ENCODE measurements at places on chromosomes 3 and 15.

DNA sequence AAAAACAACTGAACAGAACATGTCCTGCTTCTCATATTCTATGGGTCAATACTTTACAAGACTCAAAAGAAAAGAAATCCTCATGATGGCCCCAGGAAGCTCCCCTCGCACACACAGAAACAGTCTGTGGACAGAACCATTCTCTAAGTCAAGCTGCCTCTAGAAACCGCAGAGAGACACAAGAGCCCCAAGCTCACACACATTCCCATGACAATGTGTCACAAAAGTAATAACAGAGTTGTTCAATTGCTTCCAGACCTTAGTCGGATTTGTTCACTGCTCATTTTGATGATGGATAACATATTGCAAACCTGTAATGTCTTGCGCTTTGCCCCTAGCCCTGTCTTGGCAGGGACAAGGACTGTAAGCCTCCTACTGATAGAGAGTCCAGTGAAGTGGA is 60.9 kb downstream of the UMPS start:
- no peak for DNase-seq

GRCh38 chr3:179289295-179289694 is 33.5 kb upstream of the ZNF639 start:
- DNase-seq, result no peak

DNA sequence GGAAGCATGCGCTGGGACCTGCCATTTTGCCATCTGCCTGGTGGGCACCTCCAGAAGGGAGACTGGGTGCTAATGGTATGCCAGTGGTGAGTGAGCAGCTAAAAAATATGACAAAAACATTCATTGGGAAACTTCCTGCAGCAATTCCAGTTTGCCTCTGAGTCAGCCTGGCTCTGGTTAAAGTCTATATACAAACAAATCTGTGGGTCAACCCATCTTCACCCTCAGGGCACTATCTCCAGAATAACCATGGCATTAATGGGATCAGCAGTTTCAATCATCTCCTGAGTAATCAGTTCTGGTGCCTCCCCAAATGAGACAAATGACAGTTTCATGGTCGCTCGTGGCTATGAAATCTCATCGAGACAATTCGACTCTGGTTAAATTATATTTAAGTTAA is 21.5 kb downstream of the FRMD4B start:
- no peak for DNase-seq

DNA sequence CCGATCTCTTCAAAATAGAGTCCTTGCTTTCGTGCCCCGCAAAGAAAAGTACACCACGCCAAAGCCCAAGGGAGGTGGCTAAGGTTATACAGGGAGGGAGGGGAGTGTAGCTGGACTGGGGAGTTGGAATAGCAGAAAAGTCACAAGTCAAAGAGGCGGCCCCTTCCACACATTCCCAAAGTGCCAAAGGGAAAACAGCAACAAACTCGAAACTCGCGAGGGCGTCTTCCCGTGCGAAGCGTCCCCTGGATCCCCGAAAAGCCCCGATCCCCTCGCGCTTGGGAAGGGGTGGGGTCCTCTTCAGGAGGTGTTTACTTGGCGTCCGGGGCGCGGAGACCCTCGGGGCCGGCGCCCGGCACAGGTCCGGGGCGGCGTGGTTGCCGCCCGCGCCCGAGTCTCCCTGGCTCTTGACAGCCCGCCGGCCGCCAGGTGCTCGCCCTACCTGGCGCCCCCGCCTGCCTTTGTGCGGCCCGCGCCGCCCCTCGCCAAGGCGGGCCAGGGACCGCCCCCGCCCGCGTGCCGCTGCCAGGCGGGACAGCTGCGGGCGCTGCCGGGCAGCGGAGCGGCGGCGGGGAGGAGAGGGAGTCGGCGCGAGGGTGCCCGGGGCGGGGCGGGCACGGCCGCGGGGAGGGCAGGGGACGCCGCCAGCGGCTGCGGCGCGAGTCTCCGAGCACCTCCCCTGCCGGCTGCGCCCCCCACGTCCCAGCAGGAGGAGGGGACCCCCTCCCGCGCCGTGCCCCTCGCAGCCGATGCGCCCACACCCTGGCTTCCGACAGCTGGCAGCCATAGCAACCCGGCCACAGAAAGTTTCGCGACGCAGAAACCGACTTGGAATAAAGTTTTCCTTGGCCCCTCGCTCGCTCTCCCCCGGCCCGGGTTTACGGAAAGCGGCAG is 966 bp downstream of the MYO1E start:
- DNase-seq, result no peak

- DNase-seq, result no peak
Observed at GRCh38 chr3:40586901-40587300, 62.1 kb downstream of the ZNF621 start.

DNA sequence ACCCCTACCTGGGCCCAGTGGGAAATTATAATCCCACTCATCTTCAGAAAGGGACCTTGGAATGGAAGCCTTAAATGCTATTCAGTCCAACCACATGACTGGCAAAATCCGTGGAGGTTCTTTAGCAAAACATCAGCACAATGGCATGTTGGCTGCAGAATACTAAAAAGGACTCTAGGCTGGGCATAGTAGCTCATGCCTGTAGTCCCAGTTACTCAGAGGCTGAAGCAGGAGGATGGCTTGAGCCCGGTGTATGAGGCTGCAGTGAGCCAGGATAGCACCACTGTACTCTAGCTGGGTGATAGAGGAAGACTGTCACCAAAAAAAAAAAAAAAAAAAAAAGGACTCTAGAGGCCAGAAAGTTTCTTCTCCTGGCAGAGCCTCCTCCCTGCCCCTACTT is 60.6 kb upstream of the RYK start:
- DNase-seq, result no peak

DNA sequence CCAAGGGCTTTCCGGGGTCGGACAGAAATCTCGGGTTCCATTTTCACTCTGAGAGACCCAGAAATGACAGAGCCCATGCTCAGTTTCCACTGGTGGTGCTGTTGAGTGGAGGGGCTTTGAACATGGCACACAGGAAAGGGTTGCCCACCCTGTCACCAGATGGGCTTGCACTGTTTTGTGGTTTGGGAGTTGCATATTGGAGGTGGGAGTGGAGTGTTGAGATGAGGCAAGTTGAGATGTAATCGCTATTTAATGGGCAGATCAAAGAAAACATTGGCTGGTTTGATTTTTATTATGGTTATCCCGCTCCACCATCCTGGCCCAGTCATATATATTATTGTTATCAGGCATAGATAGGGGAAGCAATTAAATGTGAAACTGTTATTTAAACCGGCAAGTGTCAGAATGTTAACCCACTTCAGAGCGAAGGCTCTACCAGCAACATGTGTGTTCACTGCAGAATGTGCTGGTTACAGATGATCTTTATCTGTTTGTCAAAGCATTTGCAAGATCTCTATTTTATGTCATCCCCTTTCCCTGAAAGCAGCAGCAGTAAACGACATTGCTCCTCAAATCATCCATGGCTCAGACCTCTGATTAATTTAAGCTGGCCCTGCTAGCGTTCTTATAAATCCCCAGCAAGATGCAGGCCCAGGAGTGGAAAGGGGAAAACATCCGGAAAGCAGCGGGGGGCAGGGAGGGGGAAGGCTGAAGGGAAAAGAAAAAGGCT is 58.3 kb upstream of the TSEN2 start:
- DNase-seq, result no peak

- no peak for DNase-seq
Observed at GRCh38 chr3:195411836-195412235, 31.0 kb downstream of the ACAP2 start.

DNA sequence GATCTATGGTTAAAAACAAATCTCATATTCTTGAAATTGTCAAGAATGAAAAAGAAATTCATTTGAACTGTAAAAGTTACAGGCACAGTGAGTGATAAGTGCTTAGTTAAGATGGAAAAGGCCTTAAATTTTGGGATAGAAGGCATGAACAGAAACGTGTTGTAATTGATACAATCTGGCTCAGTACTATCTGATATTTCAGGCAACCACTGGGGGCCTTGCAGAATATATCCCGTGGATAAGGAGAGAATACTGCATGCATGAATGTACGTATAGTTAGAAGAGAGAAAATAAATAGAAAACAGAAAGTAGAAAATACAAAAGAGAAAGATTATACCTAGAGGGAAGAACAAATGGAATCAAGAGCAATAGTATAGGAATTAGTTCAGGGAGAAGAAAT is 741.4 kb upstream of the CCDC54 start:
- DNase-seq, result no peak

- DNase-seq, result no peak
Observed at GRCh38 chr15:87033056-87033455, 953.4 kb downstream of the AGBL1 start.

DNA sequence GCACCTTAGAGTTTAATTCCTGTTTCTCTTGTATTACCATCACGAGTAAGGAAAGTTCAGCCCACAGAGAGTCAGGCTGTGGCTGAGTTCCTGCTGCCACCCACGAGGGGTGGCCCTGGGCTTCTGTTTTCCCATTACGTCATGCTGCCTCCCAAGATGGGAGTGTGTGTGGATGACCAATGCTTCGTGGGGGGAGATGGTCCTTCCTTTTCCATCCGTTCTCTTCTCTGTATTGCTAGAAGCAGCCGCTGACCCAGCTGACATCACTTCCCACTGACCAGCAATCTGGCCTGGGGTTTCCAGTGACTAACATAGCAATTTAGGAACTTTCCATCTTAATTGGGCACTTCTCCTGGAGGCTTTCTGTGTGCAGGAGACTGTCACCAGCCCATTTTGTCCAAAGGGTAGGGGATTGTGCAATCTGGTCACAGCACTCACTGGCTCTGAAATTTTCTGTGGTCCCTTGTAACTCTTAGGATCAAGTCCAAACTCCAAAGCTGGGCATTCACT is 9.3 kb downstream of the IRAK2 start:
- no peak for DNase-seq

GRCh38 chr3:175620532-175620931 is 761.4 kb downstream of the NAALADL2 start:
- DNase-seq, result no peak

- peak; percentile 44 for DNase-seq
Observed at GRCh38 chr3:5071061-5071460, 51.0 kb upstream of the ARL8B start.

DNA sequence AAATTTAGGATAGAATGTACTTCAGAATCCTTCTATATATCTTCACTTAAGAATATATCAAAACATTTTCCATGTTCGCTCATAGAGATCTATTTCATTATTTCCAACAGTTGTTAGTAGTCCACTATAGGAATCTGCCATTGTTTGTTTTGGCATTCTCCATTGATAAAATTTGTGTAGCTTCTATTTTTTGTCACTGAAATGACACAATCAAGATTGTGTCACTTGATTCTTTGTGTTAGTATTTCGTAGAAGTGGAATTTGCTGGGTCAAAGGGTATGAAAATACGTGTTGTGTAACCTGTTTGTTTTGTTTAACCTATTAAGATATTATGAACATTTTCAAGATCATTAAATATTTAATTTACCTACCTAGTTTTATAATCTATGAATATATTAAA is 15.9 kb upstream of the GPR156 start:
- DNase-seq, result no peak

GRCh38 chr3:71478568-71478967 is 105.0 kb downstream of the FOXP1 start:
- no peak for DNase-seq

- DNase-seq, result no peak
Observed at GRCh38 chr15:36126194-36126593, 453.2 kb upstream of the CDIN1 start.

- DNase-seq, result no peak
Observed at GRCh38 chr3:133303430-133303829, 96.4 kb upstream of the BFSP2 start.

DNA sequence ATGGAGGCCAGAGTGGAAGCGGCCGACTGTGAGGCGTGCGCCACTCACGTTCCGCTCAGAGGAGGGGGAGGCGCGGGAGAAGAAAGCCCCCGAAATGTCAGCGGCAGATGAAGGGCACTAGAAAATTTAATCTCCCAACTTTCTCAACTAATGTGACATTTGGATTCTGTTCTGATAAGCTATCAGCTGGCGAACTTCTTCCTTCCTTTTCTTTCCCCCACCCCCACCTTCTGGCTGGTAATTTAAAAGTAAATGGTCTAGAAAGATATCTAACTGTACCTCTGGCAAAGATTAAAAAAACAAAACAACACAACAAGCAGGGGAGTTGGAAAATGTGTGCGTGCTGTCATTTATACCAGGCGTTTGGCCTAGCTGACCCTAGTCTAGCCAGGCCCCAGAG is 26.4 kb upstream of the TMEM115 start:
- no peak for DNase-seq

- no peak for DNase-seq
Observed at GRCh38 chr3:124707656-124708062, 22.6 kb upstream of the UMPS start.

DNA sequence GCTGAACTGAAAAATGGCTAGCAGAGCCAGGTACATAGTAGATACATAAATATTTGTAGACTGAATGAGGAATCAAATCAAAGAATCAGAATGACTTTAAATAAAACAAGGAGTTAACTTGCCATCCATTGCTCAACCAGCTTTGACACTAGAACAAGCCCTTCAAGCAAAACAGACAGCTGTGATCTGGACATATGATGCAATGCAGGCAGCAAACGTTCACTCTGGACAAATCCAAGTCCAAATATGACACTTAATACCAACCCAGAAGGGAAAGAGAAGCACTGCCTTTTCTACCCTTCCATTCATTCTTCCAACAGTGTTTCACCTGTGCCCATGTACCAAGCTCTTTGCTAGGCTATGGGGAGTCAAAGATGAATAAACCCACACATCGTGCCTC is 4.5 kb downstream of the THRB start:
- no peak for DNase-seq

DNA sequence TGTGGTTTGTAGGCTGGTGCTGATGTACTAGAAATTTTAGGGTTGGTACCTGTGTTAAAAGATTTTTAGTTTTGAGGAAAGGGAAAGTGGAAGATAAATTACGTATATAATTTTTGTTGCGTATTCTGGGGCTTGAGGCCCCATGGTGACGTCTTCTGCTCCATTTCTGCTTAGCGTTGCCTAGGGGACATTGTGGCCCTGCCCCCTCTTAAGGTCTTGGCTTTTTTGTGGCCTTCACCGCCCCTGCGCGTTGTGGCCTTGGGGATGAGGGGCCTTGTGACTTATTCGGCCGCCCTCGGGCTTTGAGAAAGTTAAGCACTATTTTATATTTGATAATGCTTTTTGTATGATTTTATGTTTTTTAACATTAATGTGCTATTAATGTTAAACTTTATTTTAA is 182.0 kb downstream of the KLF13 start:
- DNase-seq, result no peak

- peak; percentile 95 for DNase-seq
Observed at GRCh38 chr3:50568947-50569749, at the start of gene HEMK1. TSS of gene HEMK1 (plus strand) at chr3:50569522. CDS start at chr3:50571105, 1,583 bp downstream.

GRCh38 chr15:77025941-77026411 is 31.1 kb downstream of the PSTPIP1 start:
- no peak for DNase-seq

GRCh38 chr3:30843877-30844276 is 50.6 kb downstream of the GADL1 start:
- DNase-seq, result no peak

All from KBM-7 (cell line).